Naive thymus-derived CD4-positive, alpha-beta T cell (primary cell): ENCODE measurements at places on chromosomes 11 and 22.

GRCh38 chr11:73157101-73158010 is 15.2 kb upstream of the FCHSD2 start:
- no peaks in the 10 kb centered on the region for H3K27me3 ChIP-seq
- H3K27ac ChIP-seq, result no peak overlapping the region
- no peaks in the 10 kb centered on the region for H3K36me3 ChIP-seq
- no peak for DNase-seq

GRCh38 chr22:31083377-31083768 is 2.3 kb downstream of the SMTN start:
- H3K4me3 ChIP-seq, result no peak overlapping the region
- no peak for DNase-seq
- H3K36me3 ChIP-seq, result no peaks in the 10 kb centered on the region
- no peaks in the 10 kb centered on the region for H3K27me3 ChIP-seq

DNA sequence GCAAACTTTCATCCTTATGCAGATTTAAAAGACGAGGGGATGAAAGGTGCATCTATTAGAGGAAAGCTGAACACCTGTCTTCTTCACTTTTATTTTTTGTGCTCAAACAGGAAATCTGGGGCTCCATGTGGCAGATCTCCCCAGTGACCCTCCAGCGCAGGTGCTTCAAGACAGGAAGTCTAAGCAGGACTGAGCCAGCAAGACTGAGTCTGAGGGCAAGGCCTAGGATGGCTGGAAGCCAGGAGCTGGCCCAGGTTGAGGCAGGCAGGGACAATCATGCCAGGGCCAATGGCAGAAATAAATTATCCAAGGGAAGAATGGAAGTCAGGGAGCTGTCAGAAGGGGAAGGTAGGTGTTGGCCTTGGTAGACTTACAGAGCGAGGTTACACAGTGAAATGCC is 101.1 kb upstream of the SPON1 start:
- peak; percentile 19 for DNase-seq
- no peaks in the 10 kb centered on the region for H3K36me3 ChIP-seq
- peaks cover 19% of the 10 kb centered on the region for H3K4me1 ChIP-seq
- H3K27ac ChIP-seq, result no peak overlapping the region
- H3K4me3 ChIP-seq, result no peak overlapping the region
- H3K27me3 ChIP-seq, result no peaks in the 10 kb centered on the region

- no peaks in the 10 kb centered on the region for H3K27me3 ChIP-seq
- H3K36me3 ChIP-seq, result no peaks in the 10 kb centered on the region
- H3K4me3 ChIP-seq, result no peak overlapping the region
- H3K27ac ChIP-seq, result no peak overlapping the region
- no peak for DNase-seq
Measured at GRCh38 chr22:25656724-25657123, 85.3 kb upstream of the MYO18B start.

DNA sequence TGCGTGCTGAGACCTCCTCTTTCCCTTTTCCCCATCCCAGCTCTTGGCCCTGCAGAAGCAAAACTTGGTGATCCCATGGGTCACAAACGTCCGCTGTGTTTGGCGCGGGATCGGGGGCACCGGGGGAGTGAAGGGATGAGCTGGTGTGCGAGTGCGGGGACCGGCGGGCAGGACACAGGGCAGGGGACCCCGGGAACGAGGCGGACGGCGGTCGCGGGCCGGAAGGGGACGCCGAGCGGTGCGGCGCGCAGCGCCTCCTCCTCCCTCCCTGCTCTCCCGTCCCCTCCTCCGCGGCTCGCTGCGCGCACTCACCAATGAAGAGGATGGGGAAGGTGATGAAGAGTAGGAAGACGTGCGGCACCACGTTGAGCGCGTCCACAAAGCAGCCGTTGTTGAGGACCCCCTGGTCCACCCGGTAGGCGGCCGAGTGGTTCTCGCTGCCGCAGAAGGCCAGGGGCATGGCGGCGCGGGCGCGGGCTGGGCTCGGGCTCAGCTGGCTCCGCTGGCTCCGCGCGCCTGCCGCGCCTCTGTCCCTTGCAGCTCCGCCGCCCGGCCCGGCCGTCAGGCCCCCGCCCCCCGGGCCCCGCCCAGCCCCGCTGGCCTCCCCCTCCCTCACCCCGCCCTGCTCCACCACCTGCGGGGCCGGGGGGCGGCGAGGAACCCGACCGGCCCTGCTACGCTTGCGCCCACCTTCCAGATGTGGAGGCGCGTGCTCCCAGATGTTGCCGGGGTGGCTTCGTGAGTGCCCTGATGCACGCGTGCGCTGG is at the start of gene ABCC8:
Gene ABCC8, minus strand, starts transcription at position 529 of the 767 bp plus-strand sequence. Its CDS starts 69 bp downstream, at position 460.
- no peak within 1 kb of the TSS for H3K4me3 ChIP-seq
- H3K27ac ChIP-seq, result no peak within 1 kb of the TSS
- H3K27me3 ChIP-seq, result no peaks in the 10 kb centered on the region
- DNase-seq, result no peak
- no peaks in the 10 kb centered on the region for H3K36me3 ChIP-seq
- no peaks in the 10 kb centered on the region for H3K4me1 ChIP-seq

GRCh38 chr22:38033522-38034277 is 23.5 kb upstream of the PICK1 start:
- H3K4me1 ChIP-seq, result no peaks in the 10 kb centered on the region
- no peaks in the 10 kb centered on the region for H3K36me3 ChIP-seq

DNA sequence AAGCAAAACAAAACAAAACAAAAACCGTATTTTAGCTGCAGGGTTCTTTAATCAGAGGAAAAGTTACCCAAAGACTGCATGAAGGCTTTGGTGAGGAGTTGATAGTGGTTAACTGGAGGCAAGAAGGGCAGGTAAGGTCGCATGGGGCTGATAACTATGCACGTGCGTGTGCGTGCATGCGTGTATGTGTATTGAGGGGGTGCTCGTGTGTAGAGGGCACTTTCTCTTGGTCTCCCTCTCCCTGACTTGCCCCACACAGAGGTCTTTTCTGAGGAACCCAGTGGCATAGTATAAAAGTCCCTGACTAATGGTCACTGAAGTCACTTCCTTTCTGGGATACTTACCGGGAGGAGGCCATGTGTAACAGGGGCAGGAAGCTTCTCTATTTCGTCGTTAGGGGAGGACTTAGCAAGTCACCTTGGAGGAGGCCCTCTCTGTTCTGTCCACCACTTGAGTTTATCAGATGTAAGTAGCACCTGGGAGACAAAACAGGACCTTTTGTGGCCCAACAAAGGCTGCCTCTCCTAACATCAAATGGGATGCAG is 20.1 kb upstream of the FCHSD2 start:
- no peaks in the 10 kb centered on the region for H3K36me3 ChIP-seq
- H3K4me1 ChIP-seq, result no peaks in the 10 kb centered on the region
- no peak overlapping the region for H3K4me3 ChIP-seq
- H3K27me3 ChIP-seq, result no peaks in the 10 kb centered on the region

GRCh38 chr11:56271092-56271491 is 2.9 kb upstream of the OR5T1 start:
- no peaks in the 10 kb centered on the region for H3K36me3 ChIP-seq
- H3K27ac ChIP-seq, result no peak overlapping the region
- no peaks in the 10 kb centered on the region for H3K4me1 ChIP-seq
- no peaks in the 10 kb centered on the region for H3K27me3 ChIP-seq

GRCh38 chr11:894575-895201 is 15.9 kb downstream of the CHID1 start:
- DNase-seq, result no peak
- no peak overlapping the region for H3K27ac ChIP-seq

- no peak for DNase-seq
- no peak overlapping the region for H3K4me3 ChIP-seq
- no peaks in the 10 kb centered on the region for H3K36me3 ChIP-seq
- no peak overlapping the region for H3K27ac ChIP-seq
- H3K4me1 ChIP-seq, result no peaks in the 10 kb centered on the region
Measured at GRCh38 chr11:126485021-126485792, 129.7 kb downstream of the ST3GAL4 start.

GRCh38 chr11:70788248-70789022 is 390.1 kb downstream of the CTTN start:
- H3K27ac ChIP-seq, result no peak overlapping the region
- H3K27me3 ChIP-seq, result no peaks in the 10 kb centered on the region
- H3K4me1 ChIP-seq, result no peaks in the 10 kb centered on the region
- no peak overlapping the region for H3K4me3 ChIP-seq
- no peaks in the 10 kb centered on the region for H3K36me3 ChIP-seq
- DNase-seq, result no peak

DNA sequence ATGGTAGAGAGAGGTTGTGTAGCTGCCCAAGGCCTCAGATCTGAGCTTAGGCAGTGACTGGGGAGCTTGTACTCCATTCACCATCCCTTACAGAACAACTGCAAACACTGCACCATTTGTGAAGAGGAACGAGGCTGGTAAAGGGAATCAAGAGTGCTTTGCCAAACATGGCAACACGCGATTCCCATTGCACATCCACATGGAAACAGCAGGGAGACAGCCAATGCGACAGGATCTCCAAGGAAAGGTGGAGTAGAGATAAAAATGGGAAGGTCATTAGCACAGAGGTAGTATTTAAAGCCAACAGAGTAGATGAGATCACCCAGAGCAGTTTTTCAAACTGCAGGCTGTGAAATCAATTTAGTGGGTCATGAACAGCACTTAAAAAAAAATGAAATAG is 42.0 kb downstream of the TCF20 start:
- no peaks in the 10 kb centered on the region for H3K27me3 ChIP-seq
- H3K36me3 ChIP-seq, result no peaks in the 10 kb centered on the region
- peaks cover 7% of the 10 kb centered on the region for H3K4me1 ChIP-seq
- no peak overlapping the region for H3K4me3 ChIP-seq
- no peak overlapping the region for H3K27ac ChIP-seq

DNA sequence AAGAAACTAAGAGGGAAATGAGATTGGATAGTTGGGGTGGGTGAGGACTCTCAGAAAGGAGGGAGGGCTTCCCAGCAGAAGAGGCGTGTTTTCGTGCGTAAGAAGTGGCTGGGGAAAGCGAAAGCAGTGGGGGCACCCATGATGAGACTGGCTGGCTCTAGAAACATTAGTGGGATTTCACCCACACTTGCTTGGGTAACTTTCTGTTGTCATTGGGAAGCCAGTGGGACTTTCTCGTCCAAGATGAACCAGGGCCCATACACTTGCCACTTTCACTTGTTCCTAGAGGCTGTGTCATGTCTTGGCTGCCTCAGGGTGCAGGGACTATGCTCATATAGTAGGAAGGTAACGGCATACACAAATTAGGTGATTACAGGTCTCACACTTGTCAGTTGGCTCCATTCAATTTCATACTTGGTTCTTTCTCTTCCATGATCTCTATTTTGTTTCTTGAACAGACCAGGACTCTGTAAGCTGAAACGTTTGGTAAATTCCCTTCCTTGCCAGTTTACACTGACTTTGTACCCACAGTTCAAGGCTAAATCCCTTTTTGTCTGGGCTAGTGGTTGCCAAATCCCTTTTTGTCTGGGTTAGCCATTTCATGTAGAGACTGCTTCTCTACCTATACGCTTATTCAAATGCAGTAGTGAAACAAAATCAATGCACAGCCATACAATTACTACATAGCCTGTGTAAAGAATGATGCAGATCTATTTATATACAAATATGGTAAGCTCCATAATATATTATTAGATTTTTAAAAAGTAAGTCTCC is 42.0 kb upstream of the CXCR5 start:
- no peaks in the 10 kb centered on the region for H3K4me1 ChIP-seq
- no peak overlapping the region for H3K27ac ChIP-seq
- peak; percentile 35 for DNase-seq
- H3K4me3 ChIP-seq, result peak overlapping the region; percentile 14
- H3K36me3 ChIP-seq, result no peaks in the 10 kb centered on the region
- H3K27me3 ChIP-seq, result no peaks in the 10 kb centered on the region

DNA sequence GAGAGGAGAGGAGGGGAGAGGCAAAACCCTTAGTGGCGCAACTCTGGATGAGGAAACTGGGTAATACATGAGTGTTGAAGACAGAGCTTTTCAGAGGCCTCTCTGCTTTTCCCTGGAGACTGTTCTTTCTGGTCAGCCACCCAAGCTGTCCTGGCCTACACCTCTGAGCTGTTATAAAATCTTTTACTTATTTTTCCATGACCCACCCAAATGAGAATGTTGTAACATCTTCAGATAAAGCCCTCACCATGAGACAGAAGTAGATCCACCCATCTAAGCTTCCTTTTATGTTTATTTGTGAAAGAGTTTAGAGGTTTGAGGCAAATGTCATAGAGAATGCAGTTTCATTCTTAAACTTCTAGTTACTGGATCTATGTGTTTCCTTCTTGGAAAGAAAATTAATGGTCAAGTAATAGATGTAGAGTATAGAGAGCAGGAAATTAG is 20.3 kb upstream of the APLP2 start:
- H3K4me1 ChIP-seq, result no peaks in the 10 kb centered on the region
- no peak for DNase-seq
- no peak overlapping the region for H3K4me3 ChIP-seq

DNA sequence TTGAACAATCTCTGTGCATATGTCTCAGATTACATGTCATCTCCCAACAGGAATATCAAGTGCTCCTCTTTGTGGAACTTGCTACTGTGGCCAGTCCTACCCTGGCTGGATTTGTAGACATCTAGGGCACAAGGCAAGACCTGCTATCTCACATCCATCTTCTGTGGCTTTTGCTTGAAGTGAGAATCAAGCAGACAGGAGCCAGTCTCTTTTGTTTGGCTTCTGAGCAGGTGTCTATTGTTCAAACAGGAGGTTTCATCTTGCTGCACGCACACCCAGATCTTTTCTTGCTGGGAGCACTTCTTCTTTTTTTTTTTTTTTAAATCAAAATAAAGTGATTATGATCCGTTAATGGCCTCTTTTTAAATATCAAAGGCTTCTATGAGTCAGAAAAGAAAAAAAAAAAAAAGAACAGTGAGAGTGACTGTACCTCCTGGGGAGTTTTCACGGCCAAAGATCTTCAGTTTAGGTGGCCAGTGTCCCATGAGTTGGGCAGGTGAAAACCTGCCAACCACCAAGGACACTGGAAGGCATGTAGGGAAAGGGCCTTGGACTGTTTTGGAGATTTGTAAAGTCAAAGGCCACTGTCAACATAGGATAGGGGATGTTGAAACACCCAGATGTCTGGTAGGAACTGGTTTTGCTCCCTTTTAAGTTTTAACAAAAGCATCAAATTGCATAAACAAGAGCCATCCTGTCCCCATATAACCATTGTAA is 78.1 kb downstream of the CD44 start:
- peaks cover 45% of the 10 kb centered on the region for H3K36me3 ChIP-seq
- H3K27me3 ChIP-seq, result no peaks in the 10 kb centered on the region
- H3K4me3 ChIP-seq, result no peak overlapping the region
- peaks cover 41% of the 10 kb centered on the region for H3K4me1 ChIP-seq
- H3K27ac ChIP-seq, result peak overlapping the region; percentile 47

GRCh38 chr22:44667276-44667675 is 34.7 kb upstream of the PRR5 start:
- H3K36me3 ChIP-seq, result no peaks in the 10 kb centered on the region
- H3K4me1 ChIP-seq, result peaks cover 49% of the 10 kb centered on the region
- H3K4me3 ChIP-seq, result peak overlapping the region; percentile 73
- DNase-seq, result no peak
- H3K27me3 ChIP-seq, result no peaks in the 10 kb centered on the region

GRCh38 chr22:39446239-39446721 is 10.5 kb upstream of the MGAT3 start:
- no peaks in the 10 kb centered on the region for H3K27me3 ChIP-seq
- peaks cover 35% of the 10 kb centered on the region for H3K4me1 ChIP-seq
- DNase-seq, result no peak
- no peak overlapping the region for H3K27ac ChIP-seq

- H3K27ac ChIP-seq, result no peak overlapping the region
- H3K4me1 ChIP-seq, result no peaks in the 10 kb centered on the region
- DNase-seq, result no peak
- no peaks in the 10 kb centered on the region for H3K27me3 ChIP-seq
Measured at GRCh38 chr11:32849761-32850160, 20.0 kb downstream of the PRRG4 start.

- H3K27ac ChIP-seq, result no peak overlapping the region
- no peaks in the 10 kb centered on the region for H3K36me3 ChIP-seq
- no peak overlapping the region for H3K4me3 ChIP-seq
- H3K4me1 ChIP-seq, result peaks cover 15% of the 10 kb centered on the region
- no peak for DNase-seq
Measured at GRCh38 chr11:86241956-86242535, 2.5 kb upstream of the EED start.

- H3K4me3 ChIP-seq, result no peak overlapping the region
- no peaks in the 10 kb centered on the region for H3K36me3 ChIP-seq
- no peaks in the 10 kb centered on the region for H3K4me1 ChIP-seq
- H3K27me3 ChIP-seq, result peaks cover 6% of the 10 kb centered on the region
Measured at GRCh38 chr22:27150544-27150941, 493.2 kb downstream of the MIAT start.
